ENCODE measurements at places on chromosomes 1 and 21.

GRCh38 chr1:42847721-42848460, 1.5 kb downstream of the ZNF691 start:
- no peak for DNase-seq

DNA sequence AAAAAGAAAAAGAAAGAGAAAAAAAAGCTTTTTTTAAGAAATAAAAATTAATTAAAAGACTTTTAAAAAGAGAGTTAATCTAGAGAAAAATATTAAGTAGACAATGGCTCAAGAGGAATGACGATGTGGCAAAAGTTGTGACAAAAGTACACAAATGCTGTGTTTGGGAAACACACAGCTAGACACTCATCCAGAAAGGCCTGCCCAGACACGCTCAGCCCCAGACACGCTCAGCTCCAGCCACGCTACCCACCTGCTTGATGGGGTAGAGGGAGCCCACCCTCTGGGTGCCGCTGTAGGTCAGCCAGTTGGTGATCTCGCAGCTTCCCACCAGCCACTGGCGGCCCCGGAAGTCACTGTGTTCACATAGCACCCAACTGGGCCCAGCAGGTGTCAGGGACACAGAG, 10.2 kb downstream of the CD52 start:
- DNase-seq: no peak

DNA sequence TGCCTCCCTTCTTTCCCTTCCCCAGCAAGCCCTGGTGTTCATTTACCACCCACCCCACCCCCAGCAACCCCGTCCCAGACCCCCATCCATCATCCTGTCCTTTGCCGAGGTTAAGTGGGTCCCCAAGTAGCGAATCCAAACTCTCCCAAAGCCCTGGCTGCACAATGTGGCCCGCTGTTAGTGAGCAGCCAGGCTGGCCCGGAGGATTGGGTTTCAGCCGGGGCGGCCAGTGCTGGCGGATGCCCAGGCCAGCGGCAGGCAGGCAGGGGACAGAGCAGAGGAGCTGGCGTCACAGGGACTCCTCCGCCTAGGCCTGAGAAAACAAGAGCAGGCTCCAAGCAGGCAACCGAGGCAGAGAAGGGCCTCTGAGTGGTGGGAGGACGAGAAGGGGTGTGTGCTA, 61.4 kb downstream of the EPHB2 start:
- DNase-seq: no peak

- DNase-seq: no peak
Measured at GRCh38 chr1:54884135-54884586, 2.8 kb downstream of the DHCR24 start.

DNA sequence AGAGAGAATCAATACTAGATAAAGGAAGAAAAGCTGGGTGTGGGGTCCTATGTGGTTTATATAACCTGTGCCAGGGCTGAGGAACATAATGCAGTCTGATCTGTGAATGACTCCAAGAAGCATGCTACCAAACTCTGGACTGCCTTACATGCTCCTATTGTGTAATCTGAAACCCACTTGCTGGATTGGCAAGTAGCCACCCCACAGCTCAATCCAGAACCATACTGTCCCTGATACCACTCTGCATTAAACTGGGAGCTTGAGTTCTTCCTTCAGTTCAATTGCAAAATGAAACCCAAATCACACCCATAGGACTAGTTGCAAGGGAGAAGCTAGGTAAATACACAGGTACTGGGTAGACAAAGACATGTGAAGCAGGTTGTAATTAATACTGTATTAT, 115.4 kb upstream of the NEGR1 start:
- peak; percentile 97 for DNase-seq

Data from NCI-H2029 treated with DMSO at 0.1 percent for 48 hours (cell line).